Astrocyte (in vitro differentiated cells and primary cell): ENCODE measurements at places on chromosomes 11 and 22.
A peak's percentile ranks its signal among the peaks of the same experiment; 100 is the strongest.

DNA sequence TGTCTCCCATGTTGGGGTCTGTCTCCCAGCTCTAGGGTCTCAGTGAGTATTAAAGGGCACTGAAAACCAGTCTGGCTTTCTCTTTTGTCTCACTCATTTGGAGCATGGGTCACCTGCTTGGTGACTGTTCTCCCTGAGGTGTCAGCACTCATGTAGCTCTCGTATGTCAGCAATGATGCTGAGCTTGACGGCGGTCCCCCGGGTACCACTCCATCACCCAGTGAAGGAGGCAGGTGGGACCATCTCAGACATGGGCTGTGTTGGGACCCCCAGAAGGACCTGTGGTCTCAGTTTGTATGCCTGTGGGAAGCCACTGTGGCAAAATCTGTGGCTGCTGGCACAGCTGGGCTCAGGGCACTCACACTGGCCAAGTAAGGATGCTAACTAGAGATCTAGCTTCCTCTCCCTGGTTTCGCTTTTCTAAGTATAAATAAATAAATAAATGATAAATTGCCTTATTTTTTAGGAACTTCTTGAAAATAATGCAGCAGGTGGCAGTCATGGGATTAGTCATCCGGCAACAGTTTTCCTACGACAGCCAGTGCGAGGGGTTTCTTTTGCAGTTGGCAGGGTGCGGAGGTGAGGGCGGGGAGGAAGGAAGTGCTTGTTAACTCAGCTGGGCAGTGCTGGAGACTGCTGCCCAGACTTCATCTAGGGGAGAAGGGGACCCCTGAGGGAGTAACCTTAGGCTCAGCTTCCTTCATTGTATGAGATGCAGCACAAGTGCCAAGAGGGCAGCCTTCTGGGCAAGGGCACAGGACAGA lies 48.8 kb downstream of the OSBP2 start:
- H3K4me3 ChIP-seq: no peak overlapping the region
- no peak overlapping the region for H3K27ac ChIP-seq
- no peak for DNase-seq
- no peaks in the 10 kb centered on the region for H3K36me3 ChIP-seq
- H3K4me1 ChIP-seq: no peaks in the 10 kb centered on the region
- no peaks in the 10 kb centered on the region for H3K27me3 ChIP-seq

DNA sequence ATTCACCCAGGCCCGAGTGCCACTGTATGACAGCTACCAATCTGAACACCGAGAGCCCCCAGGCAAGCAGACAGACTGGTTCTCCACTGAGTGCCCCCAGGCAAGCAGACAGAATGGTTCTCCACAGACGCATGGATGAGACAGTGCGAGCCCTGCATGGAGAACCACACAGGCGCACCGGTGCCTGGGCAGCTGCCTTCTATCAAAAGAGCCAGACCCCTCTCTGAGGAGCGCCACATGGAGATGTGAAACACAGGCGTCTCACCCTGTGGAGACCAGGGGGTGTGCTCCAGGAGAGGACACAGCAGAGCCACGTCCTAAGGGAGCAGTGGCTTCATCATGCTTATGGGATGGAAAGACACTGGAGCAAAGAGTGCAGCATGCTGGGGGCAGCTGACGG lies 94.5 kb upstream of the BID start:
- H3K4me1 ChIP-seq: no peaks in the 10 kb centered on the region
- no peak overlapping the region for H3K4me3 ChIP-seq
- H3K36me3 ChIP-seq: peaks cover 20% of the 10 kb centered on the region
- no peak for DNase-seq

DNA sequence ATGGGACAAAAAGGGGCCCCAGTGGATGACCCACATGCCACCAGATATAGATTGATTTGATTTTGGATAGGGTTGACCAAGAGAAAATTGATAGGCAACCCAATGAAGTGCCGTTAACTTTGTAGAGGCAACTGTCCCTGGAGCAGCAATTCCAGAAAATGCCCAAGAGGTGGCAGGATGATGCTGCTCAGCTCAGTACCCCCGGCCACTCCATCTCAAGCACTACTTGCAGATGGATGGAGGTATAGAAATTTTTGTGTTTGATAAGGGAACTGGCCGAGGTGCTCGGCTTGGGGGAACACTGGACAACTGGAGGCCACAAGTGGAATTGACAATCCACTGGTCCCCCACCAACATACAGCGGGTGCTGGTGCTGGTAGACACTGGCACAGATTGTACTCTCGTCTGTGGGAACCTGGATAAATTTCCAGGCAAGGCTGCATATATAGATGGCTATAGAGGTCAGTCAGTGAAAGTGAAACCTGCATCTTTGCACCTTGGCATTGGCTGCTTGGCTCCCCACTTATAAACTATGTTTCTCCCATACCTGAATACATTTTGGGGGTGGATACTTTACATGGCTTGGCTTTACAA lies 86.3 kb downstream of the CCDC83 start:
- DNase-seq: peak; percentile 39

DNA sequence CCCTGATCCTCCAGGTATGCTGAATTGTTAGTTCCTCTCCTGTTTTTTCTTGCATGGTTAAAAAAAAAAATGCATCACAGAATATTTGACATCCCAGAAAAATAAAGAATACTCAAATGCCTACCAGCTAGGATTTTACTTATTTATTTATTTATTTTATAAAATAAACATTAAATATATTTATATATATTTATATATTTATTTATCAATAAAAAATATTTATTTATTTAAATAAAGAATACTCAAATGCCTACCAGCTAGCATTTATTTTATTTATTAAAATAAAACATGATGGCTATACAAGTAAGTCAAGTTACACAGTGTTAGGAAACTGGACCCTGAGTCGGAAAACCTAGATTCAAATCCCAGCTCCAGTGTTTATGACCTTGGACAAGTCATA lies 164.1 kb downstream of the NAV2 start:
- DNase-seq: no peak
- peaks cover 9% of the 10 kb centered on the region for H3K36me3 ChIP-seq
- H3K27ac ChIP-seq: no peak overlapping the region
- H3K27me3 ChIP-seq: no peaks in the 10 kb centered on the region
- no peak overlapping the region for H3K4me3 ChIP-seq

DNA sequence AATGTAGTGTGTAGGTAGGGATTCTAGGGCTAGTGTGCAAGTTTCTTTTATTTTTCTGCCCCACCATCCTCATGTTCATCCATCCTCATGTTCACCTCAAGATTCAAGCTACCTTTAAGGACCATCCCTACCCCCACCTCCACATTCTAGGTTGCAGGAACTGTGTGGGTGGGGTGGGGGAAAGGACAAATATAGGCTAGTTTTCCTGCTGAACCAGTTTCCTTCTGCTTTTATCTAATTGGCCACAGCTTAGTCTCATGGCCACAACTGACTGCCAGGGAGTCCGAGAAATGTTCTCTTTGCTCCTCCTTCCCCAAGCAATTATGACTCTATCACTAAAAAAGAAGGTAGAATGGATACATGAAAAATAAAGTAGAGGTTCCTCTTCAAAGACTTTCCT lies 179.0 kb upstream of the LARGE1 start:
- H3K4me3 ChIP-seq: no peak overlapping the region
- no peaks in the 10 kb centered on the region for H3K27me3 ChIP-seq
- no peak for DNase-seq
- H3K27ac ChIP-seq: no peak overlapping the region
- H3K36me3 ChIP-seq: no peaks in the 10 kb centered on the region

DNA sequence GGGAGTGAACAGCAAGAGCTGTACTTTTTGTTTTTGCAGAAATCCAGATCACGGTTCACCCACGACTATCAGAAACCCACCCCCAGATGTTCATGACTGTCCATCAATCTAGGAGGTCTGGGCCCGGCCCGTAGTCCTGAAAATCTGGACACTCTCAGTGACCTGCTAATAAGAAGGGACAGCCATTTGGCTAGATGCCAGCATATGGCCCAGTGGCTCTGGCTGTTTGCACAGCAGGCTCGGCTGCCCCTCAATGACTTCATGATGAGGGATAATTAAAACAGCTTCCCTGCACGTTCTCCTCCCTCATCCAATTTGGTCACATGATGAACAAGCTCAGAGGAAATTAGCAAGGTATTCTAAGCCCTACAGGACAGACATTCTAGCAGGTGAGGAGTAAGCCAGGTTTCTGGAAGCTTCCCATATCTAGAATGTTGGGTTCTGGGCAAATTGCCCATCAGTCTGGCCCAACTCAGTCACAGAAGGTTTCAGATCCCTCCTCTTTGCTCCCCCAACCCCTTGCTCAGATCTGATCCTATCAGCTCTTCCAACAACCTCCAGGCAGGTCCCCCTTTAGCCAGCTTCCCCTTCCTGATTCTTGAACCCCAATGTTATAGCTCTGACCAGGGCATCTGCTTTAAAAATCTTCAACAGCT lies 397.3 kb downstream of the SHANK2 start:
- no peak for DNase-seq
- H3K4me1 ChIP-seq: no peaks in the 10 kb centered on the region
